Endothelial cell of coronary artery (primary cell): ENCODE measurements at places on chromosomes 16 and 17. TPM values are rescaled to one million over a fixed set of nuclear protein-coding genes. Genes with fewer than 3 reads are reported as not detected.

Gene CCL8
- total RNA-seq = not detected in 2 replicates

Gene ABCA10
- 0.72 and 0.75 TPM in 2 replicates for total RNA-seq

Gene NDE1
- 33.6 and 40.5 TPM in 2 replicates for total RNA-seq

Gene CNGB1
- under 0.01 TPM in 1 of 2 replicates, not detected in the other for total RNA-seq

Gene NDEL1
- total RNA-seq = 30.4 and 44.7 TPM in 2 replicates

Gene KCNJ16
- under 0.01 TPM in 1 of 2 replicates, not detected in the other for total RNA-seq

Gene GCGR
- not detected in 2 replicates for total RNA-seq

Gene KRTAP4-9
- not detected in 2 replicates for total RNA-seq

Gene SRL
- total RNA-seq = under 0.01 TPM in 2 replicates

Gene WNK4
- total RNA-seq = 0.63 and 8.1 TPM in 2 replicates

Gene ITPRIPL2
- 27.0 and 34.9 TPM in 2 replicates for total RNA-seq

Gene TBC1D26
- total RNA-seq = 0.19 TPM in 1 of 2 replicates, not detected in the other

Gene BCL6B
- total RNA-seq = 82.0 and 127 TPM in 2 replicates

Gene EVI2A
- total RNA-seq = 0.36 and 0.94 TPM in 2 replicates

Gene NTN1
- total RNA-seq = 0.09 TPM in 2 replicates

Gene FBXW10B
- total RNA-seq = 0.09 TPM in 2 replicates

Gene SNX20
- not detected in 2 replicates for total RNA-seq

Gene CCDC78
- 0.45 and 1.1 TPM in 2 replicates for total RNA-seq

Gene SGSH
- 13.7 and 21.1 TPM in 2 replicates for total RNA-seq

Gene NME2
- 644 and 722 TPM in 2 replicates for total RNA-seq

Gene FLYWCH2
- total RNA-seq = 36.6 and 50.6 TPM in 2 replicates

Gene PAGR1
- 17.2 and 21.5 TPM in 2 replicates for total RNA-seq

Gene PRAC2
- total RNA-seq = not detected in 2 replicates

Gene STAC2
- not detected in 2 replicates for total RNA-seq

Gene CRAMP1
- total RNA-seq = 8.2 and 9.1 TPM in 2 replicates

Gene CACNB1
- total RNA-seq = 1.6 and 3.1 TPM in 2 replicates

Gene SYT17
- total RNA-seq = 0.38 and 0.72 TPM in 2 replicates

Gene CMTM2
- total RNA-seq = 0.09 TPM in 1 of 2 replicates, not detected in the other

Gene CCDC154
- total RNA-seq = under 0.01 and 0.09 TPM in 2 replicates

Gene NKD1
- total RNA-seq = under 0.01 and 0.19 TPM in 2 replicates

Gene PTX4
- total RNA-seq = not detected in 2 replicates

Gene CA10
- total RNA-seq = not detected in 2 replicates

Gene MPP2
- total RNA-seq = 0.54 and 2.7 TPM in 2 replicates

Gene TPSG1
- not detected in 2 replicates for total RNA-seq

Gene LRRC75A
- 1.5 and 2.0 TPM in 2 replicates for total RNA-seq

Gene CBLN1
- not detected in 2 replicates for total RNA-seq
